ENCODE measurements at places on chromosomes 13 and 19. TPM values are rescaled to one million over a fixed set of nuclear protein-coding genes. Genes with fewer than 3 reads are reported as not detected.

GRCh38 chr13:102763741-102764140 is 9.8 kb downstream of the TEX30 start:
- H3K27ac ChIP-seq = no peak overlapping the region
- H3K27me3 ChIP-seq = no peaks in the 10 kb centered on the region
- DNase-seq = no peak
- peaks cover 4% of the 10 kb centered on the region for H3K36me3 ChIP-seq

GRCh38 chr13:114049026-114049425 is 75.2 kb upstream of the C13orf46 start:
- H3K36me3 ChIP-seq = no peaks in the 10 kb centered on the region
- H3K4me3 ChIP-seq = no peak overlapping the region
- no peak overlapping the region for H3K27ac ChIP-seq
- H3K4me1 ChIP-seq = peaks cover 8% of the 10 kb centered on the region
- DNase-seq = no peak

Gene DIRAS1
- 0.27 TPM for total RNA-seq

- no peak overlapping the region for H3K4me3 ChIP-seq
- peak; percentile 2 for DNase-seq
- H3K36me3 ChIP-seq = no peaks in the 10 kb centered on the region
These were observed 1520.0 kb upstream of the SLC10A2 start for GRCh38 chr13:104586051-104586746.

- peak; percentile 83 for DNase-seq
- no peaks in the 10 kb centered on the region for H3K4me1 ChIP-seq
- H3K36me3 ChIP-seq = no peaks in the 10 kb centered on the region
- H3K27ac ChIP-seq = no peak within 1 kb of the TSS
These were observed at the start of gene KASH5 for GRCh38 chr19:49387936-49388372. Gene KASH5, plus strand, starts transcription at chr19:49388249. Its CDS starts 2,635 bp downstream, at chr19:49390884.

DNA sequence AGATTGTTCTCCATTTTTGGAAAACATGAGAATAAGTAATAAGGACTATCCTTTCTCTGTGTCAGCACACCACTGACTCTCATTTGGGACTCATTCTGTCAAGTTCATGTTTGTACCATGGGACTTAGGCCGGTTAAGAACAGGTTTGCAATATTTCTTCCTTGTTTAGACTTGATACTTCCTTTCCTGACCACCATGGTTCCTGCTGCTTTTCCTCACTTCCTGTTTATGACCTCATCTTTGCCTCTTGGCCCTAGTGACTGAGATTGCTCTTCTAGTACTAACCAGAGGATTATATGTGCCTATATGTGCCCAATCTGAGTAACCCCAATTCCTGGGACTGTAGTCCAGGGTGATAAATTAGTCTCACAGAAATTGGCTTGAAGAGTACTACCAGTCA is 32.5 kb upstream of the NDFIP2 start:
- H3K4me3 ChIP-seq = no peak overlapping the region
- no peak for DNase-seq
- H3K36me3 ChIP-seq = no peaks in the 10 kb centered on the region
- H3K4me1 ChIP-seq = no peaks in the 10 kb centered on the region

DNA sequence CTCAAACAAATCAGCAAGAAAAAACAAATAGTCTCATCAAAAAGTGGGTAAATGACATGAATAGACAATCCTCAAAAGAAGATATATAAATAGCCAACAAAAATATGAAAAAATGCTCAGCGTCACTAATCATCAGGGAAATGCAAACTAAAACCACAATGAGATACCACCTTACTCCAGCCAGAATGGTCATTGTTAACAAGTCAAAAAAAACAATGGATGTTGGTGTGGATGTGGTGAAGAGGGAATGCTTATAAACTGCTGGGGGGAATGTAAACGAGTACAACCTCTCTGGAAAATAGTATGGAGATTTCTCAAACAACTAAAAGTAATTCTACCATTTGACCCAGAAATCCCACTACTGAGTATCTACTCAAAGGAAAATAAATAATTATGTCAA is 239.2 kb upstream of the RFC3 start:
- no peak for DNase-seq
- H3K4me1 ChIP-seq = no peaks in the 10 kb centered on the region
- H3K27me3 ChIP-seq = no peaks in the 10 kb centered on the region
- H3K36me3 ChIP-seq = no peaks in the 10 kb centered on the region

DNA sequence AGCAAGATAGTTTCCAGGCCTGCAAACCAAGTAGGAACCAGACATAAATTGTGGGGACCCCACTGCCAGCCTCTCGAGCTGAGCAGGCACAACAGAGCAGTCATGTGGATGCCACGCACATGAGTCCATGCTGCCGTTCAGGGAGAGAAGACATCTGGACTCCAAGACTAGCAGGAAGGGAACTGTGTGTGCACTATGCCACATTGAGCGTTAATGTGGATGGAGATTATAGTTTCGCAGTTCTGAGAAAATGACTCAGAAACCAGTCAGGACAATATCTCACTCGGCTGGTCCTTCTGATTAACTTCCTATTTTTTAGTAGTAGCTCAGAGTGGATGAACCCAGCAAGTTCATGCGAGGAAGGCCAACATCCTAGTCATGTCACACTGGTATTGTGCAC is 124.9 kb downstream of the CRYL1 start:
- H3K27me3 ChIP-seq = no peaks in the 10 kb centered on the region
- H3K36me3 ChIP-seq = no peaks in the 10 kb centered on the region
- no peak overlapping the region for H3K4me3 ChIP-seq
- no peak overlapping the region for H3K27ac ChIP-seq

DNA sequence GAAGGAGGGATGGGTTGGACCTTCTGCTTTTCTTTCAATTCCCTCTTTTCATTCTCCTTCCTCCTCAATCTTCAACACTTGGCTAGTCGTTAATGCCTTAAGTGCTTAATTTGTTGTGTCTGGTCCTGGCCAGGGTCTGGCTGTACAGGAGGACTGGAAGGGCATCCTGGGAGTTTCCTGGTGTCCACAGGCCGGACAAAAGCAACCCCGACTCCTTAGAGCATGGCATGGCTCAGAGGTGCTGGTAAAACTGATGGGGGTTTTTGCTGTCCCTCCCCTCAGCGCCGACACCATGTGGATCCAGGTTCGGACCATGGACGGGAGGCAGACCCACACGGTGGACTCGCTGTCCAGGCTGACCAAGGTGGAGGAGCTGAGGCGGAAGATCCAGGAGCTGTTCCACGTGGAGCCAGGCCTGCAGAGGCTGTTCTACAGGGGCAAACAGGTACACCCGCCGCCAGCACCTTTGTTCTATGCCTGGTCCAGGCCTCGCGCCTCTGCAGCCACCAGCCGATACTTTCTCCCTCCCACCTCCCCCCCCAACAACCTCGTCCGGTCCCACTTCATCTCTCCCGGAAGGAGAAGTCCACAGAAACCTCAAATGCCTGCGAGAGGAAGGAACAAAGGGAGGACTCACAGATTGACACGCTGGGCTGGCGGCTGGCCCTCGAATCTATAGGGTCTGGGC is 1.4 kb downstream of the UHRF1 start:
- H3K27ac ChIP-seq = no peak overlapping the region
- no peak overlapping the region for H3K4me3 ChIP-seq
- H3K4me1 ChIP-seq = peaks cover 27% of the 10 kb centered on the region
- DNase-seq = no peak
- no peaks in the 10 kb centered on the region for H3K36me3 ChIP-seq
- H3K27me3 ChIP-seq = no peaks in the 10 kb centered on the region

Gene CD37
- 2.1 TPM for total RNA-seq

- DNase-seq = no peak
- no peak overlapping the region for H3K4me3 ChIP-seq
- no peak overlapping the region for H3K27ac ChIP-seq
- no peaks in the 10 kb centered on the region for H3K27me3 ChIP-seq
- H3K4me1 ChIP-seq = no peaks in the 10 kb centered on the region
These were observed 79.0 kb upstream of the SLC7A1 start for GRCh38 chr13:29674532-29674931.

- no peak for DNase-seq
- peak overlapping the region; percentile 50 for H3K27ac ChIP-seq
- peaks cover 4% of the 10 kb centered on the region for H3K36me3 ChIP-seq
- H3K4me1 ChIP-seq = peaks cover 27% of the 10 kb centered on the region
- H3K4me3 ChIP-seq = no peak overlapping the region
- H3K27me3 ChIP-seq = no peaks in the 10 kb centered on the region
These were observed 53.1 kb downstream of the ARHGAP35 start for GRCh38 chr19:46913852-46914430.

- no peaks in the 10 kb centered on the region for H3K4me1 ChIP-seq
- H3K36me3 ChIP-seq = no peaks in the 10 kb centered on the region
- no peak for DNase-seq
- no peak overlapping the region for H3K27ac ChIP-seq
- no peaks in the 10 kb centered on the region for H3K27me3 ChIP-seq
These were observed 27.0 kb downstream of the WTIP start for GRCh38 chr19:34508540-34508939.

DNA sequence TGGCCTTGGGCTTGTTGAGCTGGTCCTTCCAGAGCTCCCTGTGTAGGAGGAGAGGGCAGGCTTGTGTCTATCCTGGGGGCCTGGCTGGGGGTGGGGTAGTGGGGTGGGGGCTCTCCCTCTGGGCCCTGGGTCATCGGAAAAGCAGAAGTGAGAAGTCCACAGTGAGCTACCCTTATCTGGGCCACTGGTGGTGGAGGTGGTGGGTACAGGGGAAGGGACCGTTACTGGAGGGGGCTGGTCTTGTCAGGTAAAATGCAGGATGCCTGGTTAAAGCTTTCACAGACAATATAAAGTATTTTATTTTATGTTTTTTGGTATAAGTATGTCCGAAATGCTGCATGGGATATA is 342 bp upstream of the SIGLEC10 start:
- DNase-seq = no peak
- H3K27ac ChIP-seq = no peak overlapping the region
- no peaks in the 10 kb centered on the region for H3K27me3 ChIP-seq
- no peaks in the 10 kb centered on the region for H3K36me3 ChIP-seq
- H3K4me1 ChIP-seq = no peaks in the 10 kb centered on the region

Gene CCDC8
- 30.4 TPM for total RNA-seq

Gene PLPP2
- 27.3 TPM for total RNA-seq

GRCh38 chr13:60094385-60095088 is 69.2 kb downstream of the DIAPH3 start:
- DNase-seq = no peak
- no peak overlapping the region for H3K27ac ChIP-seq
- no peak overlapping the region for H3K4me3 ChIP-seq
- no peaks in the 10 kb centered on the region for H3K27me3 ChIP-seq

Gene MADCAM1
- total RNA-seq = 3.1 TPM

Gene ZNF442
- 3.4 TPM for total RNA-seq

GRCh38 chr19:29714953-29715700 is at the start of gene C19orf12:
Gene C19orf12, minus strand, starts transcription at chr19:29715261. Its CDS starts 6,848 bp downstream, at chr19:29708413.
- peak; percentile 77 for DNase-seq
- H3K4me1 ChIP-seq = peaks cover 17% of the 10 kb centered on the region
- H3K27me3 ChIP-seq = no peaks in the 10 kb centered on the region
- H3K4me3 ChIP-seq = peak within 1 kb of the TSS; percentile 84
- H3K36me3 ChIP-seq = no peaks in the 10 kb centered on the region
- peak within 1 kb of the TSS; percentile 85 for H3K27ac ChIP-seq

Gene RFX1
- 9.1 TPM for total RNA-seq

GRCh38 chr19:2648099-2648498 is 54.4 kb downstream of the GNG7 start:
- DNase-seq = no peak
- H3K4me1 ChIP-seq = no peaks in the 10 kb centered on the region
- no peaks in the 10 kb centered on the region for H3K27me3 ChIP-seq
- no peak overlapping the region for H3K27ac ChIP-seq
- no peak overlapping the region for H3K4me3 ChIP-seq

- no peak overlapping the region for H3K4me3 ChIP-seq
- DNase-seq = no peak
- no peaks in the 10 kb centered on the region for H3K27me3 ChIP-seq
- H3K36me3 ChIP-seq = no peaks in the 10 kb centered on the region
- H3K27ac ChIP-seq = no peak overlapping the region
These were observed 124.1 kb downstream of the PCCA start for GRCh38 chr13:100212904-100213553.

- H3K36me3 ChIP-seq = peaks cover 11% of the 10 kb centered on the region
- H3K4me1 ChIP-seq = no peaks in the 10 kb centered on the region
- no peak overlapping the region for H3K27ac ChIP-seq
- H3K4me3 ChIP-seq = no peak overlapping the region
These were observed 5.8 kb upstream of the USE1 start for GRCh38 chr19:17209126-17210036.

Gene ZNF234
- total RNA-seq = 12.7 TPM

DNA sequence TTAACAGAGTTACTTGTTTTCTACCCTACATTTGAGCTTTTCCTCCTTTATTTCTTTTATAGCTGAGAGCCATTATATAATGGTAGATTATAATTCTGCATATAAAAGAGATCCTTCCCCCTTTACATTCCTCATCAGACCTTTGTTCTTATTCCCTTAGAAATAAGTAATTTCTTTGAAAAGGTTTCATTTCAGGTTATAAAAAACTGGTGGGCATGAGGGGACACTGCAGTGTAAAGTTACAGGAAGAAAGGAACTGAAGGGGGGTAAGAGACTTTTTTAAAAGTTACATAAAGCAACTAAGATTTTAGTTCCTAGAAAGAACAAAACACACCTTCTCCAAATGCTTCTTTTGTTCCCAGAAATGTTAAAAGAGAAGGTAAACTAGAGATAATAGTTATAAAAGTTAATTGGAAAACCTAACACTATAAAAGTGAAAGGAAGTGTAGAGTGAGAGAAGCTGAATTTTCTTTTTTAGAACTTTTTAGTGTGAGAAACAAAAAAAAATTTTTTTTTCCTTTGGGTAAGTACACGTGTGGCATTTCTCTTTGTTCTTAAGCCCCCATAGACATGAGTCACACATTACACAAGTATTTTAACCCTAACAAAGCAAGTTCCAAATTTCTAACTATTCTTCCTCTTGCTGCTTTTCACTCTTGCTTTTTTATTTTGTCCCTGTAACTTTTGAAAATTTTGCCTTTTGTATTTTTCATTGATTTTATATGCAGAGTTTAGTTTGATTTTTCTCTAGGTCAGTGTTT is 106.4 kb upstream of the MLNR start:
- peaks cover 4% of the 10 kb centered on the region for H3K36me3 ChIP-seq
- no peak overlapping the region for H3K27ac ChIP-seq
- H3K4me3 ChIP-seq = no peak overlapping the region
- no peaks in the 10 kb centered on the region for H3K27me3 ChIP-seq

- peak within 1 kb of the TSS; percentile 85 for H3K27ac ChIP-seq
- H3K36me3 ChIP-seq = no peaks in the 10 kb centered on the region
- H3K4me1 ChIP-seq = no peaks in the 10 kb centered on the region
- peak within 1 kb of the TSS; percentile 68 for H3K4me3 ChIP-seq
- DNase-seq = peak; percentile 93
These were observed at the start of gene ZNF559 for GRCh38 chr19:9323919-9324583. Gene ZNF559, plus strand, starts transcription at chr19:9324179. Its CDS starts 14,371 bp downstream, at chr19:9338550.

DNA sequence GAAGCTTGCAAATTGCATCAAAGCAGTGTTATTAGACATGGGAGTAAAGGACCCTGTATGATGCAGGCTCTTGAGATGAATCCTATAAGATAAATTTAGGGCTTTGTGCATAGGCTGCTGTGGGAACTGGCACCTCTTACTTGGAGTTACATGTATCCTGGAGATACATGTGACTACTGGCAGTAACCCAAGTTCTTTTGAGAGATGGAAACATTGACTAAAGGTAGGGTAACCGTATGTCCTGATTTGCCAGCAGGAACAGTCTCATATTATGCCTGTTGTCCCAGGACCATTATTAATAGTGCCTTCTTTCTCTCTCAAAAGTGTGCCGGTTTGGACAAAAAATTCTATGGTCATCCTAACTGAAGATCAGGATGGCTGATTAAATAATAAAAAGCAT is 195.4 kb downstream of the LACC1 start:
- peaks cover 8% of the 10 kb centered on the region for H3K4me1 ChIP-seq
- no peak overlapping the region for H3K4me3 ChIP-seq
- no peaks in the 10 kb centered on the region for H3K36me3 ChIP-seq
- H3K27ac ChIP-seq = no peak overlapping the region
- no peak for DNase-seq
- no peaks in the 10 kb centered on the region for H3K27me3 ChIP-seq

Gene SERTAD3
- 25.2 TPM for total RNA-seq

Gene CLDND2
- not detected for total RNA-seq

- peaks cover 11% of the 10 kb centered on the region for H3K36me3 ChIP-seq
- H3K4me3 ChIP-seq = peak overlapping the region; percentile 50
- no peak overlapping the region for H3K27ac ChIP-seq
These were observed 1.2 kb downstream of the CTXN1 start for GRCh38 chr19:7924651-7925170.

All from thyroid gland (tissue), 4 donors.